Type B pancreatic cell (in vitro differentiated cells): ENCODE measurements at places on chromosomes 5 and 9.

DNA sequence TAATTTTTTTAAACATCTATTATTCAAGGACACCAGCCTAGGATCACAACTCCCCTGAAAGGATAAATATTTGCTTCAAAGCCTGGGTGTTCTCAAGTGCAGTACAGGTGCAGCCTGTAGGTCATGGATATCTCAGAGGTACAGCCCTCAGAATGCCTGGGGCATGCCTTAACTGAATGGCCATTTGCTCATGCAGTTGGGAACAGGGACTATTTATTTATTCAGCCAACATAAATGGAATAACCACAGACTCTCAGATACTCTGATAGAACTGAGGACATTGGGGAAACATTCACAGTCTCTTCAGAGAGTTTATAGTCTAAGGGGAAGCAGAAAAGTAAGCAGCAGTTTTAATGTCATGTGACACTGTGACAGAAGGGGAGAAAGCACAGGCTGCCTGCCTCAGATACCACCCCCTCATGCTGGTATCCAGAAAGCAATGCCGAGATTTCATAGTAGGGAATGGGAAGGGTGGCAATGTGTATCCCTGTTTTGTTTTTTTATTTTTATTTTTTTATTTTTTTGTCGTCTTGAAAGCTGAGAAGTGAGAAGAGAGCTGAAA lies 112.6 kb downstream of the MACIR start:
- DNase-seq, result no peak
- H3K4me3 ChIP-seq, result no peak overlapping the region
- H3K36me3 ChIP-seq, result no peaks in the 10 kb centered on the region
- H3K4me1 ChIP-seq, result peaks cover 46% of the 10 kb centered on the region
- H3K27ac ChIP-seq, result no peak overlapping the region

- H3K36me3 ChIP-seq, result no peaks in the 10 kb centered on the region
- DNase-seq, result no peak
- no peak overlapping the region for H3K4me3 ChIP-seq
- H3K27ac ChIP-seq, result no peak overlapping the region
- peaks cover 9% of the 10 kb centered on the region for H3K27me3 ChIP-seq
These were observed 82.9 kb upstream of the NTRK2 start for GRCh38 chr9:84586662-84587061.

DNA sequence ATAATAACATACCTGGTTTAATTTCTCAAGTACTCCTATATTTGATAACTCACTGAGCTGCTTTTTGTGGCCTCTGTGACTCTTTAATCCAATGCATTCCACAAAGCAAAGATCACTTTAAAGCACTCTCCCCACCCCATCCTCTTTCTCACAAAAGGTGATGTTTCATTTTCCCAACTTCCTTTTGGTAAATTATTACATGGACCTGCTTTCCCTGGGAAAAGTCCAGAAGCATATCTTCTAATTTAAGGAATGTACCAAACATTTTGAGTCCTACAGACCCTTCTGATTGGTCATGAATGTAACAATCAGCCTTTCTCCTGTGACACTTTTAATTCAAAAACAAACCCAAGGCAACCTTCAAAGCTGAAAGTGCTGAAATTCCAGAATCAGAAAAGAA lies 71.1 kb downstream of the MLLT3 start:
- H3K27ac ChIP-seq, result peak overlapping the region; percentile 88
- H3K4me1 ChIP-seq, result peaks cover 41% of the 10 kb centered on the region
- no peaks in the 10 kb centered on the region for H3K27me3 ChIP-seq
- no peak for DNase-seq

- H3K4me1 ChIP-seq, result peaks cover 38% of the 10 kb centered on the region
- no peak for DNase-seq
- H3K27ac ChIP-seq, result peak overlapping the region; percentile 61
These were observed 7.3 kb upstream of the IER5L start for GRCh38 chr9:129185402-129185801.

DNA sequence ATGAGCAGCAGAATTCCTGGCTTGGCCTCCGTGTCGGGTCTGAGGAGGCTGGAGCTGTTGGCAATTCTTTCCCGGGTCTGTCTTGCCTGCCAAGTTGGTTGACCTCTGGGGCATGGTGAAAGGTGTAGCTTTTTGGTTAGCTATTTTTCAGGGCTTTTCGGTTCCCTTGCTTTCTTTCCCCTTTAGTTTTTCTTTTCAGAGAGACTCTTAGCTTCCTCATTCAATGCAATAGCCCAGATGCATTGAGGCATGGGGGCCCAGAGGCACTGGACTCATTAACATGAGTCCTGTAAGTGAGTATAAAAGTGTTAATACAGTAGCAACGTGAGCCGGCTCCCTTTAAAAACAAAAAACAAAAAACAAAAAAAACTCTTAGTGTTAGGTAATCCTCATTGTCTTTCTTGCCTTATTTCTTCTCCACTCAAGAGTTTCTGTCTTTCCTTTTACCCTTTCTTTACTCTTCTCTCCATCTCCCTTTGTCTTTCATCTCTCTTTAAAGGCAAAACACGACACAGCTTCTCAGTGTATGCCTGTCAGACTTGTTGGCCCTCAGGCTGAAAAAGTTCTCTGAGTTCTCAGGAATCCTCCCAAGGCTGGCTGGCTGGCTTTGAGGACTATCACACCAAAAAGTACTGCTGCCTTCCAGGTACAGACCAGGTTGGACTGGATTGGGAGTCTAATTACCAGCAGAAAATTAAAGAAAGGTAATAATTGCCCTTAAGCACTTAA lies 289.9 kb upstream of the TUT7 start:
- no peak for DNase-seq
- peaks cover 17% of the 10 kb centered on the region for H3K27me3 ChIP-seq
- H3K36me3 ChIP-seq, result peaks cover 5% of the 10 kb centered on the region

DNA sequence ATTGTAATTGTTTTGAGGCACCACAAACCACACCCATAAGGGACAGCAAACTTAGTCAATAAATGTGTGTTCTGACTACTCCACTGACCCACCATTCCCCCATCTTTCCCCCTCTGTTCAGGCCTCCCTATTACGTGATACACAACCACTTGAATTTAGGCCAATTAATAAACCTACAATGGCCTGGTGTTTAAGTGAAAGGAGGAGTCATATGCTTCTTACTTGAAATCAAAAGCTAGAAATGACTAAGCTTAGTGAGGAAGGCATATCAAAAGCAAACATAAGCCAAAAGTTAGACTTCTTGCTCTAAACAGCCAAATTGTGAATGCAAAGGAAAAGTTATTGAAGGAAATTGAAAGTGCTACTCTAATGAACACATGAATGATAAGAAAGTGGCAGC lies 14.6 kb downstream of the ZBTB43 start:
- H3K36me3 ChIP-seq, result peaks cover 50% of the 10 kb centered on the region
- DNase-seq, result no peak
- H3K27me3 ChIP-seq, result no peaks in the 10 kb centered on the region

DNA sequence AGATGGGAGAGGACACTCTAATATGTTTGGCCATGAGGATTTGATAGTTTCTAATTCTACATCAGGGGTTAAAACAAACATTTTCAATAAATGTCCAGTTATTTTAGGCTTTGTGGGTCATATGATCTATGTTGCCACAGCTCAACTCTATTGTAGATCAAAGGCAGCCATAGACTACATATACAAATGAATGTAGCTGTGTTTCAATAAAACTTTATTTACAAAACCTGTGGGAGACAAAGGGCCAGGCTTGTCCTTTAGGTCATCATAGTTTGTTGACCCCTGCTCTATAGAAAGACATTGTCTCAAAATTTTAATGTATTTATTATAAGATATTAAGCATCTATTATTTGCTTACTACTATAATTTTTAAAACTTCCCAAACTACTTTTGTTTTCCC lies 325.4 kb upstream of the MEF2C start:
- H3K4me1 ChIP-seq, result peaks cover 3% of the 10 kb centered on the region
- DNase-seq, result no peak
- H3K4me3 ChIP-seq, result no peak overlapping the region
- H3K27ac ChIP-seq, result no peak overlapping the region
- no peaks in the 10 kb centered on the region for H3K36me3 ChIP-seq
- no peaks in the 10 kb centered on the region for H3K27me3 ChIP-seq

- no peak overlapping the region for H3K4me3 ChIP-seq
- H3K27me3 ChIP-seq, result no peaks in the 10 kb centered on the region
- H3K4me1 ChIP-seq, result peaks cover 40% of the 10 kb centered on the region
These were observed 66.7 kb downstream of the PPARGC1B start for GRCh38 chr5:149796836-149797235.

GRCh38 chr5:128626536-128627090 lies 88.6 kb upstream of the FBN2 start:
- H3K4me3 ChIP-seq, result no peak overlapping the region
- no peaks in the 10 kb centered on the region for H3K36me3 ChIP-seq
- H3K27me3 ChIP-seq, result no peaks in the 10 kb centered on the region
- H3K4me1 ChIP-seq, result peaks cover 8% of the 10 kb centered on the region

DNA sequence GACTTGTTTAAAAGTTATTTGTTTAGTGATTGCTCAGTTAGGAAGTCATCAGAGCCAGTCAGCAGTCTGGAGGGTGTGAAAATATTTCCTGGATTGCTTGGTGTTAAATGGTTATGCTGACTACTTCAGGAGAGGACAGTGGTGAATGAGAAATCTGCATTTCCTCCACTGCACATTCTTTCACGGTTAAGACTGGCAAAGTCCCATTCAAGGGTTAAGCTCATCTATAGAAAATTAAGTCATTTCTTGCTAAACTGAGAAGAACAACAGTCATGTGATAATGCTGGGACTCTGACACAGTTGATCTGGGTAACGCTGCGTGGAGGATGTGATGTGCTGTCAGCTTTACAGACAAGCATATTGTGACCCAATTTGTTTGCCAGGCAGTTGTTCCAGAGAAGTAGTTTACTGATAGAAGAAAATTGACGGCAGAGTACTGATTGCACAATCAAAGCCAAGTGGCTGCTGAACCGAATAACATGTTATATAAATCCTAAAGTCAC lies 80.4 kb downstream of the GRAMD2B start:
- H3K27ac ChIP-seq, result no peak overlapping the region
- DNase-seq, result no peak
- H3K36me3 ChIP-seq, result no peaks in the 10 kb centered on the region
- H3K4me3 ChIP-seq, result no peak overlapping the region
- no peaks in the 10 kb centered on the region for H3K27me3 ChIP-seq
- peaks cover 14% of the 10 kb centered on the region for H3K4me1 ChIP-seq

DNA sequence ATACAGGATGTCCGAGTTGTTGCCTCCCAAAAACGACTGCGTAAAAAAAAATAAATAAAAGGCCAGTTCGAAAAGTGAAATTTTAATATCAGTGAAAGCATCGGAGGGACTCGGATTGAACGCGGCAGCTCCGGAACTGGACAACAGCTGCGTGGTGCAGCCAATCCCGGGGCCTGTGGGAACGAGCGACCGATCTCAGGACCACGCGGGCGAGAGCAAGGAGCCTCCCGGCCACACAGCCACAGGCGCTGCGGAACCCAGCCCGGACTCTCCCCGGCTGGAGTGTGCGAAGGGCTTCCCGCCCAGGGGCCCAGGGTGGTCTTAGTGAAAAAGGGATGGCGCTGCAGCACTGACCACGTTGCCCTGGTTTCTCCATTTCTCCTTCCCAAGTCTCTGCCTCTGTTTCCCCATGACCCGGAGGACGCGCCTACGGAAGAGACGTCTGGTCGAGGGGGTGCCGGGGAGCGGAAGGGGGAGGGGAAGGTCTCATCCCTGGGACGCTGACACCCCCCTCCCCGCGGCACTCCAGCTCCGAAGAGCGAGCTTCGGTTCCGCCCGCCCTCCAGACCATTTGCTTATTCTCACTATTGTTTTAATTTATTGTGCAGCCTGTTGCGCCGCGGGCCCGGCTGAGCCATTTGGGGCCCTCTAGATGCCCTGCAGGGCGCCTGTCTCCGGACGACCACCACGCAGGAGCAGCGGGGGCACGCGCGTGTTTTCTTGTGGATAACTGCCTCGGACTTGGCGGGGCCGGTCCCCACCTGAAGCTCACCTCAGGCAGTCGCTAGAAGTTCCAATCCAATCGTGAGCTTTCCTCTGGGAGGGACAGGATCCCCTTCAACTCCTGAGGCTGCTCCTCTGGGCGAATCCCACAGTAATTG lies 303.0 kb downstream of the PARP8 start:
- H3K36me3 ChIP-seq, result no peaks in the 10 kb centered on the region
- no peak overlapping the region for H3K27ac ChIP-seq
- DNase-seq, result no peak
- peak overlapping the region; percentile 81 for H3K4me3 ChIP-seq
- H3K27me3 ChIP-seq, result peaks cover 93% of the 10 kb centered on the region

DNA sequence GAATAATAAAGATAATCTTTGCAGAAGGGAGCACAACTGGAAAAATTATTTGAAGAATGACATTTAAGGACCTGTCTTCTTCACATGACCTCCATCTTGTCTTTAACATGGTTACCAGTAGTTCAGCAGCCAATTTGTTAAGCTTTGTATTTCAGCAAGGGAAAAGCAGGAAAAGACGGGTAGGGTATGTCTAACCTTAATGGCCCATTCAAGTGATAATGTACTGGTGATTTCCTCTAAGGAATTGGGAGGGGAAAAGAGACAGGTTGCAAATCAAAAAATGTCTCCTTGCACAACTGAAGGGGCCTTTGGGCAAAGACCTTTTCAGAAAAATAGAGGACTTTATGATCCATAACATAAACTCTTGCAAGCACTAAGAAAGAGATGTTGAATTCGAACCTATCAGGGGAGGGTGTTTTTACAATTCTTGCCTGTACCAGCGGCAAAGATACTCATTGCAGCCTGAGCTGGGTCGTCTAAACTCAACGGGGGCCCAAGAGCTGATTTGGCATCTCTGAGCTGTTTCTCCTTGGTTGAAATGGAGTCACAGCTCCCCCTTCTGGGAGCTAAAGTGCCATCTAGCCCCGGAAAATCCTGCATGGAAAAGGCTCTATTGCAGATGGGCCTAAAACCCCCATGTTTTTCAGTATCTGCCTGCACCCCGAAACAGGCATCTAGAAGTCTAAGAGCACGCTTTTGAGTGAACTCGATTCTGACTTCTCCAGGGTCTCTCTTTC lies 3.8 kb downstream of the BRINP1 start:
- H3K4me3 ChIP-seq, result peak overlapping the region; percentile 61
- peaks cover 30% of the 10 kb centered on the region for H3K4me1 ChIP-seq
- no peak overlapping the region for H3K27ac ChIP-seq
- H3K27me3 ChIP-seq, result peaks cover 46% of the 10 kb centered on the region

- H3K4me3 ChIP-seq, result no peak overlapping the region
- H3K27me3 ChIP-seq, result no peaks in the 10 kb centered on the region
- H3K27ac ChIP-seq, result no peak overlapping the region
- peaks cover 40% of the 10 kb centered on the region for H3K36me3 ChIP-seq
These were observed 22.5 kb downstream of the HMGCS1 start for GRCh38 chr5:43290726-43291125.
